ENCODE measurements at places on chromosomes 12 and 14. TPM values are rescaled to one million over a fixed set of nuclear protein-coding genes. Genes with fewer than 3 reads are reported as not detected.

DNA sequence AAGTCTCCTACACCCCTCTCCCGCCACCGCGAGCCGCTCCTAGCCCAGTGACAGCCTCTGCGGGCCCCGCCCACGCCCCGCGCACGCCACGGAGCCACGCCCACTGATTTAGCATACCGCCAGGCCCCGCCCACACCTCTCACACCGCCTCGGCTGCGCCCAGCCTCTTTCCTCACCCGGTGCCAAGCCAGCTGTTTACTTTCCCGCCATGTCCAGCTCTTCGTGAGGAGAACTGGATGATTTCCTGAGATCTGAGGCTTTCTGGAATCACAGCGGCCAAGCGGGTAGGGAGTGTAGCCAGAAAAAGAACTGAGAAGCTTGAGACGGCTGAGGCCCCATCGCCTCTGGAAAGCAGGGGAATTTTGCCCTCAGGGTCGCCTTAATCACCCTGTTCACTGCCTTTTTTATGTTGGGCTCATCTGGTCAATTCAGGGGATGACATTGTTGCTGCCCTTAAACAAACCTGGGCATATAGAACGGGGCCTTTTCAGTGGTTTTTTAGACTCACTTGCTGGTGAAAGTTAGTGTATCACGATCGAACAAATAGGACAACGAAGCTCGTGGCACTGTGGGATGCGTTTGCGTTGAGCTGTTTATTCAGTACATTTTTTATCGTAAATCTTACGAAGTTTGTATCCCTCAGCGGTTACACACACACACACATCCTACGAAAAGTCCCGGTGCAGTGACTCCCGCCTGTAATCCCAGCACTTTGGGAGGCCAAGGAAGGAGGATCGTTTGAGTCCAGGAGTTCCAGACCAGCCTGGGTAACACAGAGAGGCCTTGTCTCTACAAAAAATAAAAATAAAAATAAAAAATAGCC lies at the start of gene RNF212B:
Gene RNF212B, plus strand, starts transcription at position 165 of the 823 bp plus-strand sequence. CDS start 2,410 bp downstream, outside the sequence.
- DNase-seq, result peak; percentile 87

The ARHGDIB gene
- polyA plus RNA-seq, result 73.3 TPM

The KLRB1 gene
- polyA plus RNA-seq, result 4.4 TPM

The LGR5 gene
- polyA plus RNA-seq, result 2.8 TPM

DNA sequence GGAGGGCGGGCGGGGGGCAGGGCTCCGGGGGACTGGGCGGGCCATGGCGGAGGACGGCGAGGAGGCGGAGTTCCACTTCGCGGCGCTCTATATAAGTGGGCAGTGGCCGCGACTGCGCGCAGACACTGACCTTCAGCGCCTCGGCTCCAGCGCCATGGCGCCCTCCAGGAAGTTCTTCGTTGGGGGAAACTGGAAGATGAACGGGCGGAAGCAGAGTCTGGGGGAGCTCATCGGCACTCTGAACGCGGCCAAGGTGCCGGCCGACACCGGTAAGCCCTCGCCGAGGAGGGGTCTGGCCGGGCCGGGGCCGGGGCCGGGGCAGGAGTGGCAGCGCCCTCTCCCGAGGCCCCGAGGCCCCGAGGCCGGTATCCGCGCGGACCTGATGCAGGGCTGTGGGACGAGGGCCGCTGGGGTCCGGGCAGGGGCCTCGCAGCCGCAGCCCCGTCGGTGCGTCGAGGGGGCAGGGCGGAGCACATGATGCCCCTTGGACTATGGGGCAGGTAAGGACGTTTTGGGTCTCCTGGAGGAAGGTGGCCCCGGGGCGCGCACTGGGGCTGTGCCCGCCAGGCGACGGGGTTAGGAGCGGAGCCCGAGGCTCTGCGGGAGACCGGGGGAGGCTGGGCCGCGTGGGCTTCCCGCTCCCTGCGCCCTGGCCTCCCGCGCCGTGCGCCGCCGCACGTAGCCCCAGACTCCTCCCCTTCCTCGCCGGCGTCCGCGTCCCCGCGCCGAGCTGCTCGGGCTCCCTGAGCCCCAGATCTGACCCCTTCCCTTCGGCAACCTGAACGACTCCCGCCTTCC lies at the start of gene TPI1:
Gene TPI1, plus strand, starts transcription at position 119 of the 798 bp plus-strand sequence. Its CDS starts 36 bp downstream, at position 155.
- peak; percentile 83 for DNase-seq

The ZC2HC1C gene
- polyA plus RNA-seq, result 5.3 TPM

The ZNF891 gene
- polyA plus RNA-seq, result 8.2 TPM

DNA sequence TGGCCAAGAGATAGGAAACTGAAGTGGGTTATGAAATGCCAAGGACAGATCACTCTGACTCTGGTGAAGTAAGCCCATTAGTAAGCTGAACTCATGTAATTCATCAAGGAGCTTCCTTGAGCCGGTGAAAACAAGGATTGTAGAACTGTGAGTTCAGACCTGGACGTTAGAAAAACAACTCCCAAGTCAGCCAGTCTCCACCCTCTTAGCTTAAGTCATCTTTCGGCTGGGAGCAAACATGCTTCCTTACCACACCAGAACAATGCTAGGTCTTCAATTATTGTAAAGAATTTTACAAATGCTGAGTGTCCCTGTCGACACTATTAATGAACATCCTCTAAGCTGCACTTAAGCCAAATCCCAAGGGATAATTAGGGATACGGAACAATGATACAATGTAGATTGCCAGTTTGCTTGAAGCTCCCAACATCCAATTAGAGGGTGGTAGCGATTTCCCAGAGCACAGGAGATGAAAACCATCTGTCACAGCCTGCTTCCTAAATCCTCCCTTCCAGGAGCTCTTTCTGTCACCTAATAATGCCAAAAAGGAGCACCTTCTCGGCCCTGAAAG lies 45.7 kb upstream of the VASH1 start:
- no peak for DNase-seq

GRCh38 chr12:110744601-110745264 lies 2.0 kb upstream of the PPP1CC start:
- no peak for DNase-seq

The RDH12 gene
- polyA plus RNA-seq, result 0.77 TPM

The ADAM21 gene
- polyA plus RNA-seq, result 0.74 TPM

The PTCSC3 gene
- polyA plus RNA-seq, result 4.5 TPM

The SLC4A8 gene
- polyA plus RNA-seq, result 1.1 TPM

- DNase-seq, result no peak
Measured at GRCh38 chr12:62931477-62931876, 3.5 kb downstream of the PPM1H start.

DNA sequence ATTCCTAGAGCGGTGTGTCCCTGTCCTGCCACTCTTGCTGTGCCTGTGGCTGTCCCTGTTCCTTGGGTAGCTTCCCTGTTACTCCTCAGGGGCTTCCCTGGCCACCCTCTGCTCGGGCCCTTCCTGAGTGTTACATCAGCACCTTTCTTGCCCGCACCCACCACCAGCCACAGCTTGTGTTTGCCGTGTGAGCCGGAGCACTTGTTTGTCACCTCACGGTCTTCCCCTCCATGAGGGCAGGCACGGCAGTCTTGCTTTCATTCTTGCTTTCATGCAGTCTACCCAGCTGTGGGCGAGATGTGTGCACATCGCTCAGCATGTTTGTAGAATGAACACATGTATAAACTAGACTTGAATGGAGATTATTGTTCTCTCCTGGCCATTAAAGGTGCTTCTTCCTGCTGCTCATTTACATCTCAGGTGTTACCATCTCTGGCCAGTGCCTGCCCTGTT lies 42.0 kb downstream of the TRAF3 start:
- no peak for DNase-seq

GRCh38 chr14:68947802-68948201 lies 31.3 kb downstream of the ACTN1 start:
- DNase-seq, result no peak

DNA sequence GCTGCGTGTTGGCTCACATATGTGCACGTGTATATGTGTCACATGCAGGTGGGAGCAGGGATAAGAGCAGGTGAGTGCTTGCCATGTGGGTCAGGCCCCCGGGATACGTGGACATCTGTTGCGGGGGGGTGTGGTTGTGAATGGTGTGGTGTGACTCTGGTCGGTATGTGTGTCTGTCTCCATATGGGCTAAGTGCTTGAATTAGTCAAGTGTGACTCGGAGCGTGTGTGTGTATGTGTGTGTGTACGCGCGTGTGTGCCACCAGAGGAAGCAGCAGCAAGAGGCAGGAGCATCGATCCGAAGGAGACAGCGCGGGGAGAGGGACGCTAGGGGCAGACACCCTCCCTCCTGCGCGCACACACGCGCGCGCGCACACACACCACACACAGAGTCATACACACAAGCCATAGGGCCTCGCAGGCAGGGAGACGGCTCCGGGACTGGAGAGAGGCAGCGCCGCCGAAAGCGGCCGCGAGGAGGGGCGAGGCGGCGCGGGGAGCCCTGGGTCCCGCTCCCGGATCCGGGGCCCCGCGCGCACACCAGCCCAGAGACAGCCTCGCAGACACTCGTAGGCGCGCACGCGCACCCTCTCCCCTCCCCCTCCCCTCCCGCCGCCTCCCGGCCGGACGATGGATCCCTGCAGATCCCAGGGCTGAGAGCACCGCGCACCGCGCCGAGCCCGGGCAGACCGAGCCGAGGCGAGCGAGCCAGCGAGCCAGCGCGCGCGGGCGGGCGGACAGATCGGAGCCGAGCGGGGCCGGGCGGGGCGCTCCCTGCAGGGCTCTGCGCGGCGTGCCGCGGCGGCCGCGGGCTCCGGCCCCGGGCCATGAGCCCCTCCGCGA lies at the start of gene ASIC1:
Gene ASIC1, plus strand, starts transcription at position 597 of the 842 bp plus-strand sequence. CDS start 1,171 bp downstream, outside the sequence.
- peak; percentile 74 for DNase-seq

DNA sequence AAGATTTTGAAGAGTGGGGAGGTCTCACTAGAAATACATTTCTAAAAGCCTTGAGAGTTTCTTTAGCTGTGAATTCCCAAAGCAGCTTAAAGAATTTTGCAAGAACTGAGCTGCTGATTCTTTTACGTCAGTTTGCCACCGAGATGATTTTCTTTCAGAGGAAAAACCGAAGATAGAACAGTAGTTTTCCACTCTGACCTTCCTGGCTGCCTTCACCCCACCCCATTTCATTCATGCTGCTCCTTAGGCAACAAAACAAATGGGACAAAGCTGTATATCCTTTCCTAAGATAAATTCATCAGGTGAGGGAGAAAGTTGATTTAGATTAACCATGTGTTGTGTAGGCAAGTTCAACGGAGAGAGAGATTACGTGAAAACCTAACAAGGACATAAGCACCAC lies 947.0 kb downstream of the GALC start:
- DNase-seq, result no peak

DNA sequence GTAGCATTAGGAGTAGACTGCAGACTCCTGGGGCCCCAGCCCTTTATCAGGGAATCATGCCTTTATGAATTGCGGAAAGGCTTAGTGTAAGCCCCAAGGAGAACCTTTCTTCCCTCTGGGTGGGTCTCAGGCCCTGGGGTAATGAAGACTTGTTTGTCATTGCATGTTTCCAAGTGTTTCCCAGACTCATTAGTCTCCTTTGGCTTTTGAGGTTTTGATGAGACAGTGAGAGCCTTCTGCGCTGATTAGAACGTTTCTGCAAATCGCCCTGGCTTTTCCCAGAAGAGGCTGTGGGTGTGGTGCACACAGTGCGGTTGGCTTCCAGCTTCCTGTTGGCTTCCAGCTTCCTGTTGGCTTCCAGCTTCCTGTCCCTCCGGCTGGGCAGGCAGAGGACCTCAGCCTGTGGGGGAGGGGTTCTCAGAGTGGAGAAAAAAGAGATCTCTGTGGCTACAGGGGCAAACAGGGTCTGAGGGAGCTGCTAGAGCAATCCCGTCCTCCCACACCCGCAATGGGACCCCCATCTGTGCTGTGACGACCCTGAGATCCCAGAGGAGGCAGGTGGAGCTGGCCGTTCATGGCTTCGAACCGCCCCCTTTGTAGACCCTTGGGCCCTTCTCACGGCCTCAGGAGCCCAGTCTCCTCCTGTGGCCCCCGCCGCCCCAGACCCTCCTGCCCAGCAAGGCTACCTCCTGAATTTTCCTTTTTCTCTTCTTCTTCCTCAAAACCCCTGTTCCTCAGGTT lies 42.1 kb downstream of the GPR68 start:
- no peak for DNase-seq

- DNase-seq, result no peak
Measured at GRCh38 chr12:5185435-5186069, 141.9 kb downstream of the KCNA5 start.

The APOF gene
- not detected for polyA plus RNA-seq

- DNase-seq, result no peak
Measured at GRCh38 chr14:90300611-90301047, 31.1 kb downstream of the NRDE2 start.

GRCh38 chr12:51345681-51346080 lies 798 bp downstream of the CELA1 start:
- DNase-seq, result no peak

DNA sequence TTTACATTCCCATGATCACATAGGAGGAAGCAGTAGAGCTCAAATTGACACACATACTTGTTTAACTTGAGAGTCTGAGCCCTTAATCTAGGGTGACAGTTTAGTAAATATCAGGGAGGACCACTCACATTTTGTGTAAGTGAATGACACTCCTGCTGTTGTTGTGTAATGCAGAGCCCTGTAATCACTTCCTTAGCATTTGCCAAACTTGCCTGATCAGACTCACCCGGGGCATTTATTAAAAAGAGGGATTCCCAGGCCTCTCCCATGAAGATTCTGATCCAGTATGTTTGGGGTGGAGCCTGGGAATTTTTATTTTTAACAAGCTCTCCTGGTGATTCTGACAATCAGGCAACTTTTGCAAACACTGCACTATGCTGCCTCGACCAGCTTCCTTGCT lies 119.6 kb downstream of the NUAK1 start:
- DNase-seq, result no peak

The RNU4-1 gene
- not detected for polyA plus RNA-seq

GRCh38 chr12:132218915-132219314 lies 74.7 kb downstream of the NOC4L start:
- DNase-seq, result no peak

- no peak for DNase-seq
Measured at GRCh38 chr12:81360916-81361315, 283.0 kb downstream of the ACSS3 start.

DNA sequence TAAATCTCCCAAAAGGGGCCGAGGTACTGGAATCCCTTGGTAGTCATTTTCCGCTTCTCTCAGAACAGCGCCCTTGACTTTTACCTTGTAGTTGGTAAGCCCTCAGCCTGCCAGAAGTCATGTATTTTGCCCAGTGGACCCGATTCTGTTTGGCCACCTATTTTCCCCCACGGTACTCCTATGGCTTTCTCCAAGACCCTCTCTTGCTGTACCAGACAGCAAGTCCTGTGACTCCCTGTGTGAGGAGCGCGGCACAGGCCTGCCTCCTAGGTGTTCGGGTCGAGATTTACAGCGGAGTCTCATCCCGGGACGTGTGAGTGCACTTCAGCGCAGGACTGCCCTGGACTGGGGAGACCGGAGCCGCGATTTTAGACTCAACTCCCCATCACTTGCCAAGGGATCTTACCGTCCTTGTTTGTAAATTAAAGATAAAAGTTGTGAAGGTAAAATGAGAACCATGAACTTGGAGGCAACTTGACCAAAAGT lies 1.1 kb upstream of the MBD6 start:
- no peak for DNase-seq

DNA sequence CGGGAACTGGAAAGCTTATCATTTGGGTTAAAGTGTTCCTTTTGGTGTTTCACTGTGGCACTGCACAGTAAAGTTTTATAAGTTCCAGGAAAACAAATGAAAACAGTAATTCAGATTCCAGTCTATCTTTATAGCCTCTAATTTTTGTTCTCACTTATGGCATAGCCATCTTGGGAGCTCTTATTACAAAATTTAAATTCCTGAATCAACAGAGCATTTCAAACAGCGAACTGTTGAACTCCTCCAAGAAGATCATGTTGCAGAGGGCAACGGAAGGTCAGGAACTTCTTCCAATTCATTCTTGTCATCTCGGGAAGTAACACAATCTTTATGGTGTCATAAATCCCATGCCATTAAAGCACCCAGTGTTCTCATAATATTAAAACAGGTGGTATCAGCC lies 229.1 kb downstream of the KCNC2 start:
- no peak for DNase-seq

GRCh38 chr12:111186347-111186746 lies 182.5 kb downstream of the PHETA1 start:
- no peak for DNase-seq

The RND1 gene
- 2.5 TPM for polyA plus RNA-seq

GRCh38 chr14:60212503-60213371 lies 36.3 kb upstream of the PPM1A start:
- DNase-seq, result no peak

The ATP6V1D gene
- polyA plus RNA-seq, result 126 TPM
